ENCODE measurements at places on chromosomes 2 and 18.

GRCh38 chr2:174246944-174247381 is 1.4 kb downstream of the OLA1 start:
- no peak for DNase-seq

- DNase-seq, result no peak
Measured at GRCh38 chr2:132479155-132479554, 62.5 kb downstream of the GPR39 start.

DNA sequence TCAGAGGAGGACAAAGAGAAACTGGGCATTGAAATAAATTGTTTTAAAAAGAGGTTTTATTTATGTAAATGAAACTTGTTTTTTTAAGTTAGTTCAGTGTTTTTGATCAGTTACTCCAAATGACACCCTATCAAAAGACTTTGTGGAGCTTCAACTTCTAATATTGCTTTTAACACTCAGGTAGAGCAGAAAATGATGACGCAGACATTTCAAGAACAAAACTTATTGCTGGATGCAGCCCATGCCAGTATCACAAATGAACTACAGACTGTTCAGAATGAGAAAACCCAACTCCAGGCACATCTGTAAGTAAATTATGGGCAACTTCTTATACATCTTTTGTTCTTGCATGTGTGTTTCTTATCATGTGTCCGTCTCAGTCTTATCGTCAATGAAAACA is 36.4 kb downstream of the CCDC150 start:
- DNase-seq, result no peak

DNA sequence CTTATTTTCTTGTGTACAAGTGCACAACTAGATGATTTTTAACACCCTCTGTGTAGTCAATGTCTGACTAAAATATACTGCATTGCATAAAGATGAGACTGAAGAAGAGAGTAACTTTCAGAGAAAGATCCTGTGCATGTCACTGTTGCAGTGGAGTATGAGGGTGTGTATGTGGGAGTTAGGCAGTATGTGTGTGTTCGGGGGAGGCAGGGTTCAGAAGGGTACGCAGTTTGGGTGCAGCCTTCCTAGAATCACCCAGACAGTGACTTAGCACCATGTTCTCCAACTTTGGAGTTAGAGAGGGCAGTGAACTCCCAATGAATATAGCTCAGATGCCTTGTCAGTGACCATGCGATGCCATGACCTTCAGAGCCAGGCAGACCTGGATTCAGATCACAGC is 84.6 kb downstream of the LRATD1 start:
- no peak for DNase-seq

Measured in NCI-H146 (cell line).